Activated CD4-positive, alpha-beta memory T cell treated with anti-CD3 and anti-CD28 coated beads for 36 hours (primary cell): ENCODE measurements at places on chromosomes 3 and 15. TPM values are rescaled to one million over a fixed set of nuclear protein-coding genes. Genes with fewer than 3 reads are reported as not detected.

The STX19 gene
- total RNA-seq, result not detected

The CCDC54 gene
- not detected for total RNA-seq

The ERICH6 gene
- not detected for total RNA-seq

The ARL6 gene
- total RNA-seq, result 6.1 TPM

The GPR149 gene
- not detected for total RNA-seq

The ZNF619 gene
- total RNA-seq, result 7.4 TPM

The TMCO5A gene
- total RNA-seq, result not detected

The TICRR gene
- 18.0 TPM for total RNA-seq

GRCh38 chr3:77081240-77081661 lies 41.4 kb downstream of the ROBO2 start:
- no peak for DNase-seq
- H3K27ac ChIP-seq, result no peak overlapping the region
- H3K27me3 ChIP-seq, result no peaks in the 10 kb centered on the region
- no peaks in the 10 kb centered on the region for H3K4me1 ChIP-seq
- H3K4me3 ChIP-seq, result no peak overlapping the region

DNA sequence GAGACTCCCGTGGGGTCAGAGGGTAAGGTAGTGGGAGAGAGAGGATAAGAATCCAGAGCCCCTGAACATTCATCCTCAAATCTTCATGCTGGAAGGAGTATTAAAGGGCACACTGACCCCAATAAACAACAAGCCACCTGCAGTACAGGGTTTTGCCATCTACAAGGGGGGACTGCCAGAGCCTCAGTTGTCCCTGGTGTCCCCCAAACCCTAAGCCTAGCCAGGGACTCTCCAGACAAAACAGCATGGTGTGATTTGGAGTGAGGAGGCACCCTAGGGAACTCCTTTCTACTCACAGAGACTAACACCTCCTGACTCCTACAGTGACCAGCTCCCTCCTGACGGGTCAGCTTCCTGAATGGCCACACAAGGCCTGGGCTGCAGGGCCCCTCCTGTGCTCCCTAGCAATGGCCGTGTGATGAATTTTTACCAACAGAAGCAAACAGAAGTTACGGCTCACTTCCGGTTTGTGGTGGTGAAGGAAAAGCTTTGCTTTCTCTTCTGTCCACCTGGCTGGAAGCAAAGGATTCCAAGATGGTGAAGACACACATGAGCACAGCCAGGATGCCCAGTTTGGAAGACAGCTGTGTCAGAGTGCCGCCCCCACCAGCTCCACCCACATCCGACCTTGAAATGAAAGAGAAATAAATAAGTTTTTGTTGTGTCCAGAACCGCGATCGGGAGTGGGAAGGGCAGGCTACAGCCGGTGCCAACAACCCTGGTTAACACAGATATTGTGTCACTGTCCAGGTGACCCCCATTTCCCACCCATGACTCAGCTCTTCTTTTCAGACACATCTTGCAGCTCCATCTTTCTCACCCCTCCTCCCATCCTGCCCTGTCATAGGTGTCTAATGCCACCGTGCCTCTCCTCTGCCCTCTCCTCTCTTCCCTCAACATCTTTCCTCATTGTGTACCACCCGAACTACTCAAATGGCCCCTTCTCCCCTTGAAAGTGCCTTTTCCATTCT lies 69.6 kb upstream of the ATP13A3 start:
- no peaks in the 10 kb centered on the region for H3K27me3 ChIP-seq
- peak overlapping the region; percentile 67 for H3K4me3 ChIP-seq
- peaks cover 11% of the 10 kb centered on the region for H3K4me1 ChIP-seq

DNA sequence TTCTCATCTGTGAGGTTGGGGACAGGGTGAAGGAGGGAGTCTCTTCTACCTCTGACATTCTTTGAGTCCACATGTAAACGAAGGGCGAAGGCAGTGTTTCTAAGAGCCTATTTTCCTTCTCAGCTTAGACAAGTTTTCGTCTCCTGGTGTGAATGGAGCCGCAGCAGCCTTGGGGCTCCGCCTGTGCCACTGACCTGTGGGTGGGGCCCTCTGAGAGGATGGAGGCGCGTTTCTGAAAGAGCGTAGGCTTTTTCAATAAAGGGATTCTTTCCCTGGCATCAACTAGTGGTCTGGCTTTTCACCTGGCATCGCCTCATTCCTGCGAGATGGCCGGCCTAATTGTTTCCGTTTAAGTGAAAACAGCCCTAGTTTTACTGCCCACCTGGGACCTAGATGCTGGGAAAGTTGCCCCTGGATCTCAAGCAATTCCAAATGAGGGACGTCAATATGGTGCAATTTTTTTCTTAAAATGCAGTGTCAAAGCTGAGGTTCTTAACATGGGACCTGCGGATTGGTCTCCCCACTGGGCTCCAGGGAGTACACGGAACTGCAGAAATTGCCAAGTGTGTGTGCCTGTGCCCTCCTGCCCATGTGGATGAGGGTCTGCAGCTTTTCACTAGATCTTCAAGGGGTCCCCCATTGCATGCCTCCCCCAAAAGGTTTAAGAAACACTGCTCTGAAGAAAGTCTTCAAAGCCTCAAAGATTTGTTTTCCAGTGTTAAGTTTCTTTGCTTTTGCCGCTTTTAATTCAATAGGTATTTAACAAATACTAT lies 958 bp downstream of the GLDN start:
- no peaks in the 10 kb centered on the region for H3K4me1 ChIP-seq
- DNase-seq, result no peak
- H3K27me3 ChIP-seq, result peaks cover 14% of the 10 kb centered on the region
- H3K4me3 ChIP-seq, result no peak overlapping the region

GRCh38 chr15:100887211-100887913 lies 7.7 kb downstream of the ALDH1A3 start:
- H3K4me3 ChIP-seq, result no peak overlapping the region
- no peak overlapping the region for H3K27ac ChIP-seq
- no peaks in the 10 kb centered on the region for H3K4me1 ChIP-seq
- no peak for DNase-seq

GRCh38 chr3:37729119-37729518 lies 132.6 kb upstream of the CTDSPL start:
- H3K27ac ChIP-seq, result no peak overlapping the region
- no peak overlapping the region for H3K4me3 ChIP-seq
- H3K36me3 ChIP-seq, result no peaks in the 10 kb centered on the region

DNA sequence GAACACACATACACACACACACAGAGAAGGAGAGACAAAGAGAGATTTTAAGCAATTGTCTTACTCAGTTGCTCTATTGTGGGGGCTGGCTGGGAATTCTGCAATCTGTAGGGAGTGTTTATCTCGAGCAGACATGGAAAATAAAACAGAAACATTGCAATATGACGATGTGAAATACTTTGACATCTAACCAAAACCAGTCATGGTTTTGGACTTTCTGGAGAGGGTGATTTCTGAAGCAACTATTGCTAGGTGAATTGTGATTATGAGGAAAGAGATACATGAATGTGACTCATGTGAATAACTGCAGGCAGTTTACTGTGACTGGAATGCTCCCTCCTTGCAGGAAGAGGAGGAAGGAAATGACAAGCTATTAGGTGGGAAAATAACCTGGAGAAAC lies 12.3 kb upstream of the PHLDB2 start:
- H3K4me3 ChIP-seq, result no peak overlapping the region
- peaks cover 6% of the 10 kb centered on the region for H3K27me3 ChIP-seq
- H3K36me3 ChIP-seq, result no peaks in the 10 kb centered on the region
- DNase-seq, result no peak
- H3K4me1 ChIP-seq, result peaks cover 4% of the 10 kb centered on the region
- H3K27ac ChIP-seq, result no peak overlapping the region

DNA sequence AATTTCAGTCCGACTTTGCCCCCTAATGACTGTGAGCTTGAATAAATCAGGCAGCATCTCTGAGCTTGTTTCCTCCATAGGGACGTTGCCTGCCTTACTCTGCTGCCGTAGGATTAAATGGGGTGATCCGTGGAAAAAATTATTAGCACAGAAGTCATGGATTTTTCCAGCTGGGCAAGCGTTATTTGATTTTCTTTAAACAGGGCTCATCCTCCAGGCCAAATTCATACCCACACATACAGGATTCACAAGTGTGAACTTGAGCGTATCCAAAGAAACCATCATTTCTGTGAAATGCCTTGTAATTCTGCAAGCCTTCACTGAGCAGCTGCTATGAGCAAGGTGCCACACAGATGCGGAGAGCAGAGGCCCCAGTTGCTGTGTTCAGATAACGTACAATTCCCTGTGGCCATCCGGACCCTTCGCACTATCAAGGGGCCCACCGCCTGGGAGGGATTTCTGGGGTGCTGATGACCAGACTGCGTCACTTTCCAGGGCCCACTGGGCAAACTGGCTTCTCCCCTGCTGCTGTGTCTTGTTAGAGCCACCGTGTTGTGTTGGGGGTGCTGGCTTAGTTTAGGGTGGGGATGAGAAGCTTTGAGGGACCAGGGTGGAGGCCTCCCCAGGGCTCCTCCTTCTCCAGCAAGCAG lies 61.4 kb downstream of the MGLL start:
- peaks cover 7% of the 10 kb centered on the region for H3K27me3 ChIP-seq
- H3K4me3 ChIP-seq, result no peak overlapping the region
- no peak overlapping the region for H3K27ac ChIP-seq
- no peak for DNase-seq
- H3K36me3 ChIP-seq, result no peaks in the 10 kb centered on the region

- no peaks in the 10 kb centered on the region for H3K36me3 ChIP-seq
- H3K4me1 ChIP-seq, result no peaks in the 10 kb centered on the region
- no peak overlapping the region for H3K4me3 ChIP-seq
- no peak for DNase-seq
- H3K27ac ChIP-seq, result no peak overlapping the region
Observed at GRCh38 chr15:95325763-95326404, 1004.6 kb upstream of the NR2F2 start.

GRCh38 chr3:33664195-33664594 lies 53.9 kb downstream of the CLASP2 start:
- peaks cover 13% of the 10 kb centered on the region for H3K4me1 ChIP-seq
- no peak overlapping the region for H3K4me3 ChIP-seq
- no peak for DNase-seq
- no peak overlapping the region for H3K27ac ChIP-seq

DNA sequence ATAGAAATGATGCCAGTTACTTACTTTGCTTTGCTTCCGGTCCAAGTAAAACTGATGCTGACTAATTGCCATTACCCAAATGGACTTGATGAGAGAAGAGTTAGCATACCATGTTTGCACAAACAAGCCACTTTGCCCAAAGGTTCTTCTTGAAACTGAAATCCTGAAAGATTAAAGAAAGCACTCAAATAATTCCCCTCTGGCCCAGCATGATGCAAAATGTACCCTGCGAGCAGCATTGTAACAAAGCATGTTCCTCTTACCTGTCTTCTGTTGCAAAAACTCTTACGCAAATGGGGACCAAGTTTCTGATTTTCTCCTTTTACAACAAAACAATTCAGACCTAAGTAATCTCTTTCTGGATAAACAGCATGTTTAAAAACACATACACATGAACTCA lies 74.5 kb upstream of the LMOD3 start:
- peaks cover 57% of the 10 kb centered on the region for H3K4me1 ChIP-seq
- H3K4me3 ChIP-seq, result peak overlapping the region; percentile 92
- DNase-seq, result no peak

DNA sequence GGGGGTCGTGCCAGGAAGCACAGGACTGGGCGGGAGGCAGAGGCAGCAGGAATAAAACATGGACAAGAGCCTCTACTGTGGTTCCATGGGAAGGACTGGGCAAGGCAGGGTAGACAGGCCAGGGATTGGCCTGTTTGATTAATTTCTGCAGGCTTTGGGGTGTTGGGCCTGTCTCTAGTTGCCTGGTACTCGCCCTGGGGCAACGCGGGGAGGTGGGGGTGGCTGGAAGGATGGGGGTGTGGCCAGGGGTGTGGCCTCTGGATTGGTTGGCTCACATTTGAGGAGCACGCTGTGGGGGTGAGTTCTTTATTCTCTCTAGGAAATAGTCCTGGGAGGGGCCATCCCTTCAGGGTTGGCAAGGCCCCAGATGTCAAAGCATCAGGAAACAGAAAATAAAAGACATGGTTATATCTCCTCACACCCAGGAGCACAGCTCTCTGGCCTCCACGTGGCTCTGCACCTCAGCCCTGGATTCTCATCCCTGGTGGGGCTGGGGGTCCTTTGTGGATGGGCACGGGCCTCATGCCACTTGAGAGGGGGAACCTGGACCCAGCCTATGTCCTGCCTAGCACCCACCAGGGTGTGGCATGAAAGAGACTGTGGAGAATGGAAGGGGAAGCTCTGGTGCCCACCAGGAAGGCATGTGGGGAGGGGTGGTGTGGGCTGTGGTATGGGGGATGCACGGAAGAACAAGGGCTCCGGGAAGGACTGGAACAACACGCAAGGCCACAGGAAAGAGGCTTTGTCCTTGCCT lies 223.0 kb upstream of the LYSMD4 start:
- peaks cover 11% of the 10 kb centered on the region for H3K4me1 ChIP-seq
- no peak overlapping the region for H3K27ac ChIP-seq
- no peak for DNase-seq
- H3K27me3 ChIP-seq, result peaks cover 16% of the 10 kb centered on the region
- H3K36me3 ChIP-seq, result no peaks in the 10 kb centered on the region

DNA sequence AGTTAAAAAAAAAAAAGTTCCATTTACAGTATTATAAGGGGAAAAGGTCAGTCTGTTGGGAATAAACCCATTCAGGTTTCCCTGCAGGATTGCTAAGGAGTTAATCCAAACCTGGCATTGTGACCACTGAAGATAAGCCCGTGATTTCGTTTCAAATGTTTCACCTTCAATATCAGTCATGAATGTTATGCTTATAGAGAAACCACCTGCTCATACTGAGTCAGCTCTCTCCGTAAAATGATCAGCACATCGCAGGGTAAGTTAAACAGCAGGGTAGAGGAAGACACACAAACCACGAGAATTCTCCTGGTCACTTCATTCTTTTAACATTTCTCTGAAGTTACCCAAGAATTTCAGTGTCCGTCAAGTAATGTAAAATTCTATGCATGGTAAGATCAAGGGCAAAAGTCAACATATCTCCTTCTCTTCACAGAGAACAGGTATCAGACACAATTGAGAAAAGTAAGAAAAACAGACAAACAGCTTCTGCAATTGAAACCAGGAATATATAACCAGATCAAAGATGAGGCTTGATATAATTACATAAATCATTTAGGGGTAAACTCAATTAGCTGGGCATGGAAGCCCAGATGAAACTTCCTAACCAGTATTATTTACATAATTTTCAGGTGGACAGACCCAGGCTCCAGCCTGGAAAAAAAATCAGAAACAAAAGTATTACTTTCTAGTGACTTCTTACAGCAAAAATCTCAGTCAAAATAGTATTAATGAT lies 67.6 kb upstream of the ARHGEF3 start:
- no peaks in the 10 kb centered on the region for H3K27me3 ChIP-seq
- DNase-seq, result no peak
- peak overlapping the region; percentile 57 for H3K27ac ChIP-seq
- peaks cover 67% of the 10 kb centered on the region for H3K4me1 ChIP-seq
